SIG-M5 (cell line): ENCODE measurements at places on chromosomes 2 and 18.

DNA sequence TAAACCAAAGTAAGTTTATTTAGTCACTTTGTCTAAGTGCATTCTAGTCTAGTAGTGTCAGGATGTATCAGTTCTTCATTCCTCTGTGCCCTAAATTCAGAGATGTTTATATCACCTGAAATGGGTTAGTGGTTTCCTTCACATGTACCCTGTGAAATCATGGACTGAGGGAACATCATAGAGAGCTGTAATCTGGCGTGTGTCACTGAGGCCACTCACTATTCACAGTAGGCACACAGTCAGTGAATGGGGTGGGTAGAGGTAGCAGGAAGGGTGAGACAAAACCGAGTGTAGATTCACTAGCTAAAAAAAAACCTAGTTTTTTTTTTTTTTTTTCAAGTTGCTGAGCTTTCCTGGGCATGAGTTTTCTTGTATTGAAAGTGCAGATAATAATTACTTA lies 5.6 kb downstream of the KIF5C start:
- DNase-seq, result no peak

GRCh38 chr2:75600461-75601011 lies 39.8 kb upstream of the EVA1A start:
- DNase-seq, result no peak

- DNase-seq, result no peak
Observed at GRCh38 chr2:128716299-128716721, 397.6 kb upstream of the HS6ST1 start.

DNA sequence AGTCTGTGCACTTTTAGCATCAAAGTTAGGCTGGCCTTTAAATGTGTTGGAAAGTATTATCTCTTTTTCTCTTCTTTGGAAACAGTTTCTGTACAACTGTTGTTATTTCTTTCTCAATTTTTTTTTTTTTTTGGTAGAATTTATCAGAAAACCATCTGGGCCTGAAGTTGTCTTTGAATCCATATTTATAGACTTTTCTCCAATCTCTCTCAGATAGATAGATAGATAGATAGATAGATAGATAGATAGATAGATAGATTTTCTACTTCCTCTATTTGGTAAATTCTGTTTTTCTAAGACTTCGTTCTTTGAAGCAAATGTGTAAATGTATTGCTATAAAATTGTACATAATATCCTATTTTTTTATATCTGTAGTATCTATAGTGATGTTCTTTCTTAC lies 17.5 kb downstream of the DNAJC10 start:
- no peak for DNase-seq

GRCh38 chr2:236179236-236180075 lies 11.3 kb upstream of the GBX2 start:
- no peak for DNase-seq

GRCh38 chr2:96947949-96948833 lies 38.2 kb downstream of the FAM178B start:
- DNase-seq, result no peak

DNA sequence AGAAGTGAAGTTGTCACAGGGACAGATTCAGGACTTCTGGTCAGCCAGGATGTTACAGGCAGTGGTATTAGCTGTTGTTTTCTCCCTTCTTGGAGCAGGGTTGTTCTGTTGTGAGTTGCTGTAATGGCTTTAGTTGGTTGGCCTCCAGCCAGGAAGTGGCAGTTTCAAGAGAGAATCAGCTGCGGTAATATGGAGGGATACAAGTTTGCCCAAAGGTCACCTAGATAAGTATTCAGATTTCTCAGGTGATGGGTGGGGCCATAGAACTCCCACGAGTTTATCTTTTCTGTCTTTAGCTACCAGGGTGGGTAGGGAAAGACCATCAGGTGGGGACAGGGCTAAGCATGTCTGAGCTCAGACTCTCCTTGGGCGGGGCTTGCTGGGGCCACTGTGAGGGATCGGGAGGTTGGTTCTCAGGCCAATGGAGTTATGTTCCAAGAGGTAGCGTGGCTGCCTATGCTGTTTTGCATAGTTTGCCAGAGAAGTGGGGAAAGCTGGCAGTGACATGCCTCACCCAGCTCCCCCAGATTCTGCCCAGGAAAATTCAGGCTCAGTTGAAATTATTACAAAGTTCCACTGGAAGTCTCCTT lies 640.4 kb upstream of the CHAC2 start:
- DNase-seq, result no peak

DNA sequence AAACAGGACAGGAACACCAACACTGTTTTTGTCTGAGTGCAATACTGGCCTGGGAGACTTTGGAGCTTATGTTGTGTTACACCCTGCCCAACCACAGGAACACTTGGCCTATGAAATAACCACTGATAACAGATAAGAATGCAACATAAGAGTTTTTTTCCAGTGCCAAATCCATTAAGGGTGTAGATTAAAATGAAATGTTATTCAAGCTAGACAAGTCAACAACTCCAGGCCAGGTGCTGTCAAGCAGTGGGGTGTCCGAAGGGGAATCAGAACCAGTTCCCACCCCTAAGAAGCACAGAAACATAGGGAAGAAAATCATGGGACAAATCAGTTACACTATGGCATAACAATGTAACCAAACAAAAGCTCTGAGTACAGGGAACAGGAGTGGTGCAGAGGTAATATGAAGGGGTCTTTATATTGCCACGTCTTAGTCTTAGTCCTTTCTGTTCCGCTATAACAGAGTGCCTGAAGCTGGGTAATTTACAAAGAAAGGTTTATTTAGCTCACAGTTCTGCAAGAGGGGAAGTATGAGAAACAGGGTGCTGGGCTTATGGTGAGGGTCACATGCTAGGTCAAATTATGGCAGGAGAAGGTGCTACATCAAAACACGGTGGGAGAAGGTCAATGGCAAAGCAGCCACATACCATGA lies 3.8 kb downstream of the AFG3L2 start:
- no peak for DNase-seq

DNA sequence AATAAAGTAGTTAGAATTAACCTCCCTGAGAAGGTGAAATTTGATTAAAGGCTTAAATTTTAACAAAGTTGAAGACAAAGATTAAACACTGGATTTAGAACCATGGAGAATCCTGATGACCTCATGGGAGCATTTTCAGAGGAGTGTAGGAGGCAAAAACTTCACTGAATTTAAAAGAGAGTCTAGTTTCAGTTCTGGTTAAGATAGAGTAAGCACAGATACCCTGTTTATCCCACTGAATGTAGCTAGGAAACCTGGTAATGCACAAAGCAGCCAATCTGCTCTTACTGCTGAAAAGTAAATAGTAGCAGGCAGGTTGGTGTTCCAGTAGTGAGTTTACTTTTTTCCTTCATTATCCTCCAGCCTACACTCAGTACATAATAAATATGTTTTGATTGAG lies 654.9 kb upstream of the SYT4 start:
- DNase-seq, result no peak

GRCh38 chr2:200350850-200351285 lies 44.4 kb downstream of the SPATS2L start:
- DNase-seq, result no peak

- DNase-seq, result no peak
Observed at GRCh38 chr2:226583715-226584114, 215.9 kb downstream of the IRS1 start.

- DNase-seq, result no peak
Observed at GRCh38 chr2:19140463-19141208, 217.8 kb downstream of the OSR1 start.

GRCh38 chr2:134453973-134454372 lies 200.1 kb downstream of the MGAT5 start:
- no peak for DNase-seq

- no peak for DNase-seq
Observed at GRCh38 chr2:138711812-138712211, 68.4 kb downstream of the NXPH2 start.

GRCh38 chr2:148666555-148666954 lies 22.0 kb downstream of the EPC2 start:
- no peak for DNase-seq

DNA sequence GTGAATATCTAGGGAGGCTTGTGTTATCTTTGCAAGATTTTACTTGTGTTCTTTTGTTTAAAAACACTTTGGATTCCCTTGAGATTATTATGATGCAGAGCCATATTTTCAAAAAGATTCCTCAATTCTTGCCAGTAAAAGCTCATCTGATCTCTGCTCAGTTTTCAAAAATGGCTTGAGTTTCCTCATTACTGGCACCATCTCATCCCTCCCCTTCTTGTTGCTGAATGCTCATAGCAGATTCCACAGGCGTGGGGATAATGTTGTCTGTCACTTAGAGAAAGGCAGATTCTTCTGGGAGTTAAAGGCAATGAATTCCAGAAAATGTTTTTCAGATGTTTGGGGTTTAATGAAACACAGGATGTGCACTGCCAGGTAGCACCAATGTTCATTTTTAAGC lies 170.4 kb upstream of the TANK start:
- no peak for DNase-seq

GRCh38 chr2:132813422-132813821 lies 143.4 kb upstream of the LYPD1 start:
- DNase-seq, result no peak

DNA sequence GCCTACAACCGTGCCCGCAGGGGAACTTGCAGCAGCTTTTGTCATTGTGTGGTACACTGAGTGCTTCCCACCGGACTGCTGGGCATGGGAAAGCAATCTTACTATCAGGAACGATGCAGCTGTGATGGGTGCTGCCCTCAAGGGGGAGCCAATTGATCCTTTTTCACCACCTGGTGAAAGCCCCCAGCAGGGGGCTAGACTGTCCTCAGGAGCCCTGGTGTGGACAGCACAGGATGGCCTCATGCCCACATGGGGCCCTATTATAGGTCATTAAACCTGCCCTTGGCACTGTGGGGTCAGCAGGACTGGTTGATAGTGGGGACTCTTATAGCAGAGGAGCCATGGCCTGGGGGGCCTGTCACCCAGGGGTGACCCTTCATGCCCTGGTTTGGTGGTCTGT lies 172.2 kb downstream of the GLI2 start:
- no peak for DNase-seq

- DNase-seq, result no peak
Observed at GRCh38 chr2:26347286-26347865, 787 bp upstream of the ADGRF3 start.

GRCh38 chr18:76363436-76364120 lies 131.5 kb downstream of the ZNF516 start:
- DNase-seq, result no peak

GRCh38 chr2:239286901-239287300 lies 113.9 kb downstream of the HDAC4 start:
- no peak for DNase-seq

DNA sequence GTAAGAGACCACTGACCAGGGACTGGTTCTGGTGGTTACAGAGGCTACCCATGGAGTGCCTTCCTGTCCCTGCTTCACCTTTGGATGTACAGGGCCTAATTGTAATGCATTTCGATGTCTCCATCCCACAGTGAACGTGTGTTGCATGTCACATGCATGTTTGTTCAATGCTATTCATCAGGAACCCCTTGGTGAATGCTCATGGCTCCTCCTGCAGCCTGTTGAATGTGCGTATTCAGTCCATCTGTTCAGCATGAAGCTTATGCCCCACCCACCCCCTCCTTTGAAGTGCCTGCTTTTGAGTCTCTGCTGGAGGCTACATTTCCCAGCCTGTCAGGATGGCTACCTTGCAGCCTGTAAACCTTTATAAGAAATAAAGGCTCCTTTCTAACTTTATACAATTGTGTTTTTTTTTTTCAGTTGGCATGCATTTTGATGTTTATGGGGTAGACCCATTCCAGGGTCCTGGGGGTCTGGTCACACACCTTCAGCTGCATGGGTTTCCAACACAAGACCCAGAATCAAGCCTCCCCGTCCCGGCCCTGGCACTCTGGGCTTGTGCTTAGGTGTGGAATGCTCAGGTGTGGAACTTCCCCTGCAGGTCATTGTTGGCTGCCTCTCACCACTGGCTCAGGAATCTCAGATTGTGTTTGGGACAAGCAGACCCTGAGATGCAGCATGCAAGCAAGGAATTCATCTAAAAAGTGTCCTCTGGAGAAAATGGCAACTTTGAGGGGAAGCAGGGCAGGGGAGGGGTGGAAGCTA lies 238.8 kb upstream of the HDAC4 start:
- no peak for DNase-seq

- no peak for DNase-seq
Observed at GRCh38 chr18:32081881-32082280, 9.8 kb upstream of the RNF138 start.

DNA sequence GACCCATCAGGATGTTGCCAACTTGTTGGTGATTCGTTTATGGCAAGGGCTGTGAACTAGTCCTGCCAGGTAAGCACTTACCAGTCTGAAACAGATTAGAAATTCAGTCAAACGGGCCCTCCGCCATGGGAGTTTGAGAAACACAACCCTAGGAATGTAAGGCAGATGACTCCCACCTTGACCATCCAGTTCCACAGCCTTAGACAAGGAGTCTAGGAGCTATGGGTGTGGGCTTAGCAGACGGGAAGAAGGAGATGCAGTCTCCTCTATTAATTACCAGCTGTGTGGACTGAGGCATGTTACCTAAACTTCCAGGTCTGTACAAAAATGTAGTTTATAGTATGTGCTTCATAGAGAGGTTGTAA lies 319.4 kb upstream of the NCKAP5 start:
- DNase-seq, result no peak

- DNase-seq, result no peak
Observed at GRCh38 chr2:129735576-129735975, 243.9 kb upstream of the RAB6C start.

DNA sequence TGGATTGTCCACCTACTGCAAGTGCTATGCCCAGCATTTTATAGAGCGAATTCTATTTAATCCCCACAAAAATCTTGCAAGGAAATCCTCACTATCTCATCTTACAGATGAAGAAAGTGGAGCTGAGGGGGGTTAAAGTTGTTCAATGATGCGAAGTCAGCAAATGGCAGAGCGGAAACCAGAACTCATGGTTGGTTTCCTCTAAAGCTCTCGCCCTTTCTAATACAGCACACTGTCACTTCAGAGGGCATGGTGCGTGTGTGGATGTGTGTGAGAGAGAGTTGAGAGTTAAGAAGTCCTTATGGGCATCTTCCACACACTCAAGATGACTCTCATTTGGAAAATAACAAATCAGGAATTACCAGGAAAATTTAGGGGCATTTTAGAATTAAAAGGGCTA lies 78.4 kb downstream of the TGFA start:
- no peak for DNase-seq

DNA sequence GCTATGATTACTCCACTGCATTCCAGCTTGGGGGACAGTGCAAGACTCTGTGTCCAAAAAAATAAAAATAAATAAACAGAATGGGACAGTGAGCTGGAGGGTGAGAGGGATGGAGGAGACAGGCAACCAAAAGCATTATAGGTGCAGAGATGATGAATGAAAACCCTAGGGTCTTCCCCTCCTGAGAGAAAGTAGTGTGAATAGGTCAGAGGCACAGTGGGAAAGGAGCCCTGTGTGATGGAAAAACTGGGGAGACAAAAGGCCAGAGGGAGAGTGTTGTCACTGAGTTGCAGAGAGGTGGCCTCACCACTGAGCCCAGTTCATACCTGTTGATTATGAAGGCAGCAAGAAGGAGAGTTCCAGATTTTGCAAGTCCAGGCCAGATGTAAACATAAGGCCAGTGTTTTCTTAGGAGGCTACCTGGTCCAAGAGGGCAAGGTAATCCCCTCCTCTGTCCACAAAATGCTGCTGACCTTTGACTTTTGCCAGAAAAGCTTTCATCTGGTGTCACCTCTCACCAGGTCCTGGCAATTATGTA lies 17.6 kb upstream of the AGFG1 start:
- no peak for DNase-seq

- no peak for DNase-seq
Observed at GRCh38 chr2:215371915-215372897, 60.3 kb downstream of the ATIC start.

- no peak for DNase-seq
Observed at GRCh38 chr2:213189001-213189899, 37.8 kb upstream of the IKZF2 start.

GRCh38 chr2:64086347-64087082 lies 57.7 kb downstream of the PELI1 start:
- DNase-seq, result no peak

- DNase-seq, result no peak
Observed at GRCh38 chr18:42341423-42341822, 386.4 kb downstream of the PIK3C3 start.
